Activated CD4-positive, alpha-beta T cell treated with anti-CD3 and anti-CD28 coated beads for 24 hours (primary cell): ENCODE measurements at places on chromosomes 7 and 10.
A peak's percentile ranks its signal among the peaks of the same experiment; 100 is the strongest.

DNA sequence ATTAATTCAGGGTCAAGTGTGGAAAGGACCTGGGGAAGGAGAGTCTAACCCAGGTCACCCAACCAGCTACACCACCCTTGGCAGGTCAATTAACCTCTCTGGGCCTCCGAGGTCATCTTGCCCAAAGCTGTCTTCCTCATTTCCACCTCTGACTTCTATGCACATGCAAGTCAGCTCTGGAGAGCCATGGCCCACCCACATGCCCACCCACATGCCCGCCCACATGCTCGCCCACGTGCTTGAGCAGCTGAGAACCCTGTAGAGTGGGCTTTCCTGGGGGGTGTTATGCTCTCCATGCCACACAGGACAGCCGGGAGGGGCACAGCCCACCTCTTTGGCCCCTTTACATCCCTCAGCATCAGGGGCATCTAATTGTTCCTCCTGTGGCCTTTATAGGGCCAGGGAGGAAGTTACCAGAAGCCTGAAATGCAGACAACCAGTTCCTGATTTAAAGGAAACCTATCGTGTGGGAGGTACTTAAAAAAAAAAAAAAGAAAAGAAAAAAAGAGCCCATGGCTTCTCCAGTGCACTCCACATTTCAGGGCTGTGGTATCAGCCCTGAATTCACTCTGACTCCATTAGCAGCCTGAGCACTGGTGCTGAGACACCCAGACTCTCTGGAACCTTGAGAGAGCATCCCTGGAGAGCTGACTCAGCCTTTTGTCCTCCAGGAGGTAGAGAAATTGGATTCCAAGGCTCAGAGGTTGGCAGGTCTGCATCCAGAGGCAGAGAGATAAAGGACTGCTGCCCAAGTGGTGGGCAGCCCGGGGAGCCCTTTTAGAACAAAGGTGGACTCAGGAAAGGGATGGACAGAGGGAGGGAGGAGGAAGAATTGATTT is 176.2 kb upstream of the ZMIZ1 start:
- DNase-seq, result no peak

DNA sequence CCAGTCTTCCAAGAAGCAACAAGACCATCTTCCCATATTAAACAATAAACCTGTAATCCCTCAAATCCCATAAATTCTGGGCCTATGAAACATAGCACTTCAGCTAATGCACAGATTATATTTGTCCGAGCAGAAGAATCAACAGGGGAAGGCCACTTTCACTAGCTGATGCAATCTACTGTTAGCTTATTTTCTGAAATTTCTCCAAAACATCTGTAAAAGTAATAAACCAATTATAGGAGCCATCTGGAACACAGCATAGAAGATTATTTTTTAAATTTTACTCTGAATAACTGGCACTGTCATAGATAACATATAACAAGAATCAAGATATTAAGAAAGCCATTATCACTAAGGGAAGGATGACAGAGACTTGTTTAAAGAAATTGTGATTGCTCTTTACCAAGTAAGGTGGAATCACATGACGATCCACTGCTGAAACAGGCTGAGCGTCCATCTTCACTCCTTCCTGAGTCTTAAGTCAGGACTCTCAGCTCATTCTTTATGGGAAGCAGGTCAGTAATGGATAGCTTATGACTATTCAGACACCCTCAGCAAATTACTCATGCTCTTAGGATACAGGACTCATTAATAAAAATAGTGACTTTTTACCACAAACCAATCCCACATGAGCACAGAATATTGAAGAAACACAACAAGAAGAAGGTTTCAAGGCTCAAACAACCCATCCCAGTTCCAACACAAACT is 719.5 kb downstream of the XPNPEP1 start:
- no peak for DNase-seq

DNA sequence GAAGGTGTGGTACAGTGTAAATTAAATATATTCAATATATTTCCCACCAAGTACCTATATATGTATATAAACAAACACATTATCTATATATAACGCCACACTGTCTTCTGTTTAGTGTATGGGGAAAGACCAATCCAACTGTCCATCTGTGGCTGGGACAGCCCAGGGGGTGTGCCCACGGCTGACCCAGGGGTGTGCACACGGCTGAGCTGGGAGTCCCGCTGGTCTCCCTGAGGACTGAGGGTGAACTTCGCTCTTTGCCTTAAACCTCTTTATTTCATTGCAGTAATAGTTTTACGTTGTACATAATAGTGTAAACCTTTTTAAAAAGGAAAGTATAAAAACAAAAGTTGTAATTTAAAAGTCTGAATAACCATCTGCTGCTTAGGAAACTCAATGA is 6.3 kb downstream of the EN2 start:
- DNase-seq, result no peak

DNA sequence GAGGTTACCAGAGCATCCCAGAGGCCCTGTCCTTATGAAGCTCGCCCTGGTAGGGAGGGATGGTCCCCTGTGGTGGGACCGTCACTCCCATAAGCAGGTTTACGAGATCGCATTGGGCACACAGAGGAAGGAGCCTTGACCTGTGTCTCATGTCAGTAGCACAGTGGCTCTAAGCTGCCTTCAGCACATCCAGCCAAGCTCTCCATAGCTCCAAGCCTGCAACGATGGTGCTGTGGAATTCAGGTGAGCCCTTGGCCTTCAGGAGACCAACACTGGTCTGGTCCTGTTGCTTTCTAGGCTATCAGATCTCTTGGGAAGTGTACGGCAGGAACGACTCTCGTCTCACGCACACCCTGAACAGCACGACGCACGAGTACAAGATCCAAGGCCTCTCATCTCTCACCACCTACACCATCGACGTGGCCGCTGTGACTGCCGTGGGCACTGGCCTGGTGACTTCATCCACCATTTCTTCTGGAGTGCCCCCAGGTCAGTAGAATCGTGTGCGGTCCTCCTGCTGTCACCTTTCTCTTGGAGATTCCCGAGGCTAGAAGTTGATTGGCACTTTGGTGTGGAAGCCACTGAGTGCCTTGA is 605.3 kb upstream of the FOXK1 start:
- no peak for DNase-seq

DNA sequence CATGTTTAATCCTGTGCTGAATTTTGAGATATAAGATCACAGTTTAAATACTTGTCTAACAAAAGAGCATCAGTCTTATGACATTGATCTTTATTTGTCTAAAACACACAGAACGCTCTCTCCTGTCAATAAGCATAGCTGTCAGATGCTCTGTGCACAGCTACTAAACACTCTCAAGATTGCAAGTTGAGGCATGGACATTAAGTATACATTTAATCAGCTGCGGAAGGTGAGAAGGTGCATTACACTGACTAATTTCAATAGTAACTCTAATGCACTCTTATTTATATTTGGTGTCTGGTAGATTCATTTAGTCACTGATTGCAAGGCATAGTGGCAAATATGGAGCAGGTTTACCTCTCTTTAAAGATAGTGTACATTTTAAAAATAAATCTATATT is 580.3 kb upstream of the NRP1 start:
- DNase-seq, result no peak

DNA sequence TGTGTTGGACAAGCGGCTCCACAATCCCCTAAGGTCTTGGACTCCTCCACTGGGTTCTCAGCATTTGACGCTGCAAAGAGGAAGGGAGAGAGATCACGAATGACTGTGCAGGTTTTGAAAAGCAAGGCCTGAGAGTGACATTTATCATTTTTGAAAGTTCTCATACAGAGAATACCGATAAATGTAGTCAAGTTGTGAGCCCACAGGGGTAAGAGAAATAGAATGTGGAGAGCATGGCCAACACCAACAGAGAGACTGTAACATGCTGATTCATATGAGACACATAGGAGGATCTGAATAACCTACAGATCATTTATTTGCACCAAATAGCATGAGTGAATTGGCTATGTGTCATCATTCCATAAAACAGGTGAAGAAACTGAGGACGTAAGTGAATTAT is 230.5 kb upstream of the MBL2 start:
- DNase-seq, result no peak

DNA sequence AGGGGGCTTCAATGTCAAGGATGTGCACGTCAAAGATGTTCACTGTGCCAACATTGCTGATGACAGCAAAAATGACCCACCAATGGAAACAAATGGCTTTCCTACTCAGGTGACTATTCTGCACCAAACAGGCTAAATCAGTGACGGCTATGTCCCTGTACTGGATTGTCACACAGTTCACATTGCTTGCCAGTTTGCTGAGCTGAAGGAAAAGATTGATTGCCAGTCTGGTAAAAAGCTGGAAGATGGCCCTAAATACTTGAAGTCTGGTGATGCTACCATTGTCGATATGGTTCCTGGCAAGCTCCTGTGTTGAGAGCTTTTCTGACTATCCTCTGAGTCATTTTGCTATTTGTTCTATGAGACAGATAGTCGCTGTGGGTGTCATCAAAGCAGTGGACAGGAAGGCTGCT is 202.2 kb upstream of the ETV1 start:
- DNase-seq, result no peak

- no peak for DNase-seq
Measured at GRCh38 chr7:13541326-13541725, 448.1 kb downstream of the ETV1 start.

- no peak for DNase-seq
Measured at GRCh38 chr10:130834170-130834569, 477.4 kb downstream of the TCERG1L start.

GRCh38 chr10:86252079-86252478 is 114.5 kb downstream of the GRID1 start:
- no peak for DNase-seq

DNA sequence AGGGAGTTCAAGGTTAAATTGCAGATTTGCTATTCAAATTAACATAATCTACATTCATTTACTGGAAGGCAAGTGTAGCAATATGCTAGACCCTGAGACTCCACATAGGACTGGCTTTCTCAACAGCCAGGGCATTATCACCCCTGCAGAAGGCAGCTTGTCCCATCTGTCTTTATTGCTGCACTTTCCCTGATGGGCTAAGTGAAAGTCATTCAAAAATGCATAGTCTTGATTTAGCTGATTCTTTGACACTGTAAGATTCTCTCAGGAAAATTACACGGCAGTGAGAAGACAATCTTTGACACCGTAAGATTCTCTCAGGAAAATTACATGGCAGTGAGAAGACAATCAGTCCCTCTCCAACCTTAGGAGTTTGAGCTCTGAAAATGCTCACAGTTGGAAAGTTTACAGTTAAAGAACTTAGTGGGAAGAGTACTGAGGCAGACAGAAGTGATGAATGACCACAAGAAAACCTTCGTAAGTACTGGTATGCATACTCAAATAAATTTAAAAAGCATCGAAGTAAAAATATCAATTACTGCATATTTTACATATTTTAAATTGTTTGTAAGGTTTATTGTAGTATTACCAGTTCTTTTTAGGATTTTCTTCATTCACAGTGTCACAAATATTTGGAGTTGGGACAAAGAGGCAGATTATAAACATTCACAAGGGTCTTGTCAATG is 88.9 kb downstream of the RAPGEF5 start:
- no peak for DNase-seq

DNA sequence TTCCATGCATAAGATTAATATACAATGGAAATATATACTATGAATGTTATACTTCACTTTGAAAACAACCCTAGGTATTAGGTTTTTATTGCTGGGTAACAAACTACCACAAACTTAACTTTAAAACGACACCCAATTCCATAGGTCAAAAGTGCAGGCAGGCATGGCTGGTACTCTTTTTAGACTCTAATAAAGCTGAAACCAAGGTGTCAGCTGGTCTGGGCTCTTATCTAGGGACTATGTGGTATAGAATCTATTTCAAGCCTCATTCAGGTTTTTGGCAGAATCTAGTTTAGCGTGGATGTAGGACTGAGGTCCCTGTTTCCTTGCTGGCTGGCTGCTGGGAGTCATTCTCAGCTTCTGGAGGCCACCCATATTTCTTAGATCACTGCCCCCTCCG is 65.0 kb upstream of the TMEM168 start:
- DNase-seq, result no peak

DNA sequence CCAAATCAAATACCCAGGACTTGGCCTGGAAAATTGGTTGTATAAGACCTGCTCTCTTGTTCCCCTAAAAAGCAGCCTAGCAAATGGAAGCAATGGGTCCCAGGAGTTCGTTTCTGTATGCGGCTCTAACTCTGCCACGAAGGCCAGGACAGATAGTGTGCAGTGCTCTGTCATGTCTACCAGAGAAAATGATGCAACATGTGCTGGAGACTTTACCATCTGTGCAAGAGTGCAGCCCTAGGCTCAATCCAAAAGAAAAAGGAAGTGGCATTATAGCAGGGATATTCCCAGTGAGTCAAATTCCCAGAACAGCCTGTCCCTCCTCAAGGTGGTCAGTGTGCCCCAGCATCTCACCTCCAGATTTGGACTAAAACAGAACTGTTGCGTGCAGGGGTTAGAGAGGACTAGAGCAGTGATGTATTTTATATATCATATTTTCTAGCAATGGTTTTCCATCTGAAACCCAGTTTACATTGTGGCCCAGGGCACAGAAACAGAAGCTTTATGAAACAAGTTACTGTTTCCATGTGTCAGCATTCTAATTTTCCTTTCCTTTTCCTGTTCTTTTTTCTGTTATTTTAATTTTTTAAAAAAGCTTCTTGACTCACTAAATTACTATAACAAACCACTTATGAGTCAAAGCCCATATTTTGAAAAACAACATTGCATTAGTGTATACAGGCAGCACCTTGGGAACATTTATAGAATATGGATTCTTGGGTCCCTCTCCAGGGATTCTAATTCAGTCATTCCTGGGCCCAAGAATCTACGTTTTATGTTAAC is 311.2 kb downstream of the RNLS start:
- DNase-seq, result no peak

- DNase-seq, result no peak
Measured at GRCh38 chr7:17745610-17746009, 194.7 kb downstream of the SNX13 start.

DNA sequence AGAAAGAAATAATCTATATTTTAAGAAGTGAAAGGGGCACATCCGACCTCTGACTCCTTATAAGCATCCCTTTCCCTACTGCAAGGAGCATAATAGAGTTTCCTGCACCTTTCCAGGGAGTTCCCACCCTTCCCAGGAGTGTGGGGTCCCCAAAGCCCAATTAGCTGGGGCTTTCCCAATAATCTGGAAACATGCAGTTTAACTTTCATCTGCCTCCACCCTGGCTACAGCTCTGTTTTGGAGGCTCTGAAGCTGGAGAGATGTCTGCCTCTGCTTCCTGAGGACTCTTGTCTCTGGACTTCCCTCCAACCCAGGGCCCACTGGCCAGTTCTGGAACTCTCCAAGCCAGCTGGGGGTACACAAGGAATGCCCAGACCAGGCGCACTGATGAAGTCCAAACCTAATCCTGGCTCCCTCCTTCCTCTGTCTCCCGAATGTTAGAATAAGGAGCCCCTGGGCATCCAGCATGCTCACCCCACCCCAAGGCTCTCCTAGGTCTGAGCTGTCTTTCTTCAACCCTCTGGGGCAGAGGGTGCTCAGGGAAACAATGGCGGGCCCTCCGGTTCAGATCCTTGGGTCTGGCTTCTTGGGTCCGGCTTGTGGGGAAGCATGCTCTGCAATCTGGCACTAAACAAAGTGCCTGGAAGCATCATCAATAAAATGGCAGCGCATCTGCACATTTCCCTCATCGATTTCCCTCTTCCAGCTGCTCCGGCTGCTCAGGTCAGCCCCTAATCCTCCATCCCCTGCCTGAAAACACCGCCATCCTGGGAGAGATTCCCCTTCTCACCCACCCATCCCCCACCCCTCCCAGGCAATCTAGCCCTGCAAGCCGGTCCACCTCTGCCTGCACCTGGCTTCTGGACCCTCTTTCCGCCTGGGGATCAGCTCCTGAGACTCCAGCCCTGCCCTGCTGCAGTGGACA is 13.3 kb downstream of the HOXA4 start:
- no peak for DNase-seq

GRCh38 chr7:30135301-30136116 is 723 bp downstream of the MTURN start:
- peak; percentile 42 for DNase-seq

GRCh38 chr7:155310425-155311114 is 12.9 kb downstream of the INSIG1 start:
- no peak for DNase-seq
